ENCODE measurements at places on chromosomes 11 and 22.

DNA sequence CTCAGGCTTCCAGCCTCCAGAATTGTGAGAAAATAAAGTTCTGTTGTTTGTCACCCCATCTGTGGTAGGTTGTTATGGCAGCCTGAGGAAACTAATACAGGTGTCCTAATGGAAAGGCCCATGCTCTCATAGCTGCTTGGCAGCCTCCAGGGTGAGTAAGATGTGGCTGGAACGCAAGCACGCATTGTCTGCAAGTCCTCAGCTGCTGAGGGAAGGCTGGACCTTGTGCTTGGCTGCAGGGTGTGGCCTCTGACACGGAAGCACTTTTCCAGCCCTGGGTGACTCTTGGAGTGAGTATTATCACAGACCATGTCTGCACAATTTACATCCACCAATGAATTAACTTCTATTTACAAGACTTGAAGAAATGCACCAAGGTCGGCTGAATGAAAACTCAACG is 44.4 kb upstream of the BARX2 start:
- DNase-seq, result no peak

GRCh38 chr11:44817207-44817949 is 90.6 kb downstream of the TSPAN18 start:
- no peak for DNase-seq

- DNase-seq, result no peak
These were observed 21.6 kb upstream of the SPINDOC start for GRCh38 chr11:63791495-63792167.

GRCh38 chr22:29158546-29158945 is 47.1 kb upstream of the EMID1 start:
- no peak for DNase-seq

DNA sequence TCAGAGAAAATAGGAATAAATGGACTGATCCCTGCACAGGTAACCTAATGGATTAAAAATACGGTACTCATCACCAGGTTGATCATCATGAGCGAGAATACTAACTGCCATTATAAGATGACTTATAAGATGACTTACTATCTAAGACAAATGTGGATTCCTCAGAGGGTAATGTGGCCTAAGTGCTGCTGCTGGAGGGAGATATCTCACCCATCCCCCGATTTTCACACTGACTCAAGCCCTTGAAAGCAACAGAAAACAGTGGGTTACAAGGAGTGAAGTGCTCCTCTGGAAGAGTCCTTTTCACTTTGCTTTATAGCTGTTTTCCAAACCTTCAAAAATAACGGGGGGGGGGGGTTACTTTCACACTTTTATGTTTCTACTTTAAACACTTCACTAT is 920 bp downstream of the TMEM218 start:
- no peak for DNase-seq

DNA sequence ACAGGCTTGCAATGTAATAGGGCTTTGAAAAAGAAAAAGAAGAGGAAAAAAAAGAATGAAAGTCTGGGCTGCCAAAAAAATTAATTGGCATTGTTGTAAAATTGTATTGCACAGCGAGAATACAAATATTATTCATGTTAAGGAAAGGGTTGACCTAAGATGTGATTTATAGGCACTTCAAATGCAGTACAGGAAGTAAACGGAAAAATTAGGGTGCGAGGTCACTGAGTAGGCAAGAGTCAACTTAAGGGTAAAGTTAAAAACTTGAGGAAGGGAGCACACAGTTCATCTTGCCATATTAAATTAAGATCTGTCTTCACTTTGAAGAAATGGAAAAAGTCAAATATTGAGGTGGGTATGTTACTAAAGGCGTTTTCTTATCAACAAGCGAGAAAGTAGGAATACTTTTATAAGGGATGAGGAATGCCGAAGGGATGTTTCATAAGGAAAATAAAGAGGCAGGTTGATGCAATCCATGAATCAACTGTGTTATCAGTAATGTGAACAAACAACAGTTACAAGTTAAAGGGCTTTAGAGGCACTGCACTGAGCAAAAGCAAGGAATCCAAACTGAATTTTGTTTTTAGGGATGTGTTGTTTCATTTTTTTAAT is 123.0 kb downstream of the WT1 start:
- DNase-seq, result no peak

GRCh38 chr22:28750471-28750881 is 8.6 kb downstream of the HSCB start:
- DNase-seq, result no peak

DNA sequence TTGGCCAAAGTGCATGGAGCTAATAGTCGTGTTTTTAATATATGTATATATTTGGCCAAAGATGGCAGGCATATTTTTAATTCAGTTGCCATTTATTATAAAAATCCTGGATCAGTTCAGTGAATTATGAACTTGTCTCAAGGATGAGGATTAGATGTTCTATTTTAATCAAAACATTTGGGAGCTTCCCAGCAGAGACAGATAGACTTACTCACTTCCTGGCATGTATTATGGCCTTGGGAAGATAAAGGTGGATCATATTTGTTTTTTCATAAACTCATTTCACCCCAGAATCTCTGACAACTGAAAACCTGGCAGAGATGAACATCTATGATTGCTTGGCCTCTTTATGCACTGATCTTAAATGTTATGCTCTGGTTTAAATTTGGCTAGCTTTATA is 148.8 kb downstream of the NCAM1 start:
- no peak for DNase-seq

GRCh38 chr22:20130731-20131596 is 640 bp upstream of the ZDHHC8 start:
- peak; percentile 71 for DNase-seq

- DNase-seq, result no peak
These were observed 17.0 kb downstream of the THY1 start for GRCh38 chr11:119406005-119406404.

- no peak for DNase-seq
These were observed 44.3 kb downstream of the ZNRF3 start for GRCh38 chr22:28927630-28928029.

Data from GM18507 (cell line).